Erythroblast (primary cell): ENCODE measurements at places on chromosomes 7 and 10.

GRCh38 chr10:12960334-12960898, 41.1 kb downstream of the CCDC3 start:
- DNase-seq, result no peak

DNA sequence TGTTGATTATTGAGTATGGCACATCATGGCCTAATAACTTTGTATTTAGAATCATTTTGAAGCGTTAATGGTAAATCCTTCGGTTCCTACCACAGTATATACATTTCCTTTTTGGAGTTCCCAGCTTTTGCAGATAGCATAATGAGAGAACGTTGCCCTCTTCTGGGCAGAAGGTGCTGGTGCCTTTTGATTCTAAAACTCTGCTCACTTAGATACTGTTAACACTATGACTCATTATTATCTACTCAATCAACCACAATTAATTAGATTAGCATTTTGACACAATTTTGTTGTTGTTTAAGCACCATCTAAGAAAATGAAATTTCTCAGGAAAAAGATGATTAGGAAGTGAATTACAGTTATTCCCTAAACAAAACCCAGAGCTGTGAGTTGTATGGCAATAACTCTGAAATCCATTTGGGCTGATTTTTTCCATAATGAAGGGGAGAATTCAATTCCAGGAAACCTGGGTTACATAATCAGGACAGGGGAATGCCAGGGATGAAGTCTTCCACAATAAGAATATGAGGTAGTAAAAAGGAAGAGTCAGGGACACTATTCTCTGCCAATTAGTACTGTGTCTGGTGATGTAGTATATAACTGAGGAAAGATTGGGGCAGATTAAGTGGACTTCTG, 11.5 kb upstream of the DLD start:
- peak; percentile 86 for DNase-seq

GRCh38 chr7:128387216-128388144, 22.3 kb downstream of the IMPDH1 start:
- peak; percentile 51 for DNase-seq

DNA sequence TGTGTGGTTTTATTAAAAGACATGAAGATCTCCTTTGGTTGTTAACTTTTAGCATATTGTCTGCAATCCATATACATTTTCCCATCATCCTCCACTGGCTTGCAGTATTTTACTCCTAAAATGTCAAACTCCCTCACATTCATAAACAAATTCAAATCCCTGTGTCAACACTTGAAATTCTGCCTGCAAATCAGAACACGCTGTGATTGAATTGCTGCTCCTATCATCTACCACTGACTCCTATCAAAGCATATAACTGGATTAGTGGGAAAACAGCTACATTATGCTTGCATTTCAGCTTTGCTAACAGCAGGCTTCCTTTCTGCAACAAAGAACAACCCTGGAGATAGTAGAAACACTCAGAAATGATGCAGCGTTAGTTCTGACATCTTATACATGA, 281.8 kb upstream of the HGF start:
- no peak for DNase-seq

- no peak for DNase-seq
These were observed 5.5 kb upstream of the OPN4 start for GRCh38 chr10:86648704-86649427.

DNA sequence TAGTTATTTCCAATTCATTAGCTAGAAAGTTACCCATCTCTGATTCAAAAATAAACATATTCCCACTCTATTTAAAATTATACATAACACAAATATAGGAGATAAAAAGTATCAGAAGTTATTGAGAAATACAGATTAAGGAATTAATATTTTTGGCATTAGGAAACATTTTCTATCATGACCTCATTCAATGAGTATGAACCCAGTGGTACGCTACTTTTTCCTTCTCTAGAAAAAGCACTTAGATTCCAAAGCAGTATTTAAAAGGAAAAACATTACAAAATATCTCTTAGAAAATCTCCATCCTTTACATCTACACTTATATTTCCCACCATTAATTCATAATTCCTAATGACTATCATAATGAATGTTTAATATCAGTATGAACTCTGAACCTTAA, 240.6 kb upstream of the GNAI1 start:
- DNase-seq, result no peak

GRCh38 chr7:94253686-94254085, 141.0 kb upstream of the COL1A2 start:
- no peak for DNase-seq

DNA sequence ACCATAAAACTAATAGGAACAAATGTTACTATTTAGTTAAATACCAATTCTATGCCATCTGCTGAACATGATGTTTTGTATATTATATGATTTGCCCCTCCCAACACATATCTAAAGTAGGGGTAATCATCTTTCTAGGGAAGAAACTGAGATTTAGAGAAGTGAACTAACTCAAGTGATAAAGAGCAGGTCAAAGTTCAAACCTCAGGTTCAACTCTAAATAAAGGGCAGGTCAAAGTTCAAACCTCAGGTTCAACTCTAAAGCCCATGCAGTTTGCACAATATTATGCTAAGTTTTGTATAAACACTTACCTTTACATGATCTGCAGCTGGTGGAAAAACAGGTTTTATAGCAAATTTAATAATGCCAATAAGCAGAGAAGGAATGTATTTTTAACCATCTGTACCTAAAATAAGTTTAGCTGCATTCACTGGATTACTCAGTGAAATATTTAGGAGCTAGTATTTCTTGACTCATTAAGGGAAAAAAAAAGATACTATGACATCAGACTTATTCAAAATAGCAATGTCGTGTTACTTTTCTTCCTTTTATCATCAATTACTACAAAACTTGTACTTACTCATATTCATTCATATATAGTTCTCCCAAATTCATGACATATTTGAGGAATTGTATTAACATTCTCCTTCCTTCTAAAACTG, 1194.3 kb upstream of the CELF2 start:
- no peak for DNase-seq

DNA sequence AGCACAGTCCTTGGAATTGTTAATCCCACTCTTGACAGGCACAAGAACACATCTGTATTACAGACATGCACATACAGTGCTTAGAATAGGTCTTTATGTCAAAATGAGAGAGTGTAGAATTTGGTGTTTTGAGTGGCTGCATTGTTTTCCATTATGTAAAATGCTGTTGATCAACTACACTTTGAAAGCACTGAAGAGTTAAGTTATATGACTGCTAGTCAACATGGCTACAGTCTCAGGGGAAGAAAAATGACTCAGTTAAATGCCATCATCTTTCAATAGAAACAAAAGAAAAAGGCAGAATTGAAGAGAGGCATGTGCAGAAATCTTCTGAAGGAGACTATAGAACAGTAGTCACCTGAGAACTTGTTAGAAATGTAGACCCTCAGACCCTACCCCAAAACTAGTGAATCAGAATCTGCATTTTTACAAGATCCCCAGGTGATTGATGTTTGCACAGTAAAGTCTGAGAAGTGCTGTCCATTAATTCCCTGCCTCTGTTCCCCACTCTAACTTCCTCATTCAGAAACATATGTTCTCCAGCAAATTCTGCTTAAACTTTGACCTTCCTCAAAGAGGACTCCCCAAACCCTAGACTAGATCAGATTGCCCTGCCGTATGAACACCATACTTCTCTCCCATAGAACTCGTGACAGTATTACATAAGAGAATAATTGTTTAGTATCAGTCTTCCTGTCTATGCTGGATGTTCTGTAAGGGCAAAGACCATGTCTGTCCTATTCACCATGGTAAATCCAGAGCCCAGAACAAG, 16.0 kb downstream of the SND1 start:
- DNase-seq, result no peak

DNA sequence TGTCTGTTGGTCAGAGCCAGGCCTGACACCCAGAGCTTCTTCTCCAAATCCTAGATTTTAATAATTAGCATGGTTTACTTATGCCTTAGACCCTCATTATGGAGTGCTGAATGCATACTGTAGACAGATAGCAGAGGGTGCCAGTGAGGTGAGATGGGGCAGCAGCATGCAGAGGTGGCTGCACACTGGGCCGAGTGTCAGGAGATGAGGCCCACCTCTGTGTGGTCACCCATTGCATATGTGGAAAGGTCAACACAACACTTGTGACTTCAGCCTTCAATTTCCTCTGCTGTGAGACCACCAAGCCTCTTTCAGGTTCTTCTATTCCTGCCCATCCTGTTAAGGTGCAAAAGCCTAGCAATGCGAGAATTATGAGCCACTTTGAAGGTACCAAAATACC, 39.7 kb upstream of the NMT2 start:
- DNase-seq, result no peak

DNA sequence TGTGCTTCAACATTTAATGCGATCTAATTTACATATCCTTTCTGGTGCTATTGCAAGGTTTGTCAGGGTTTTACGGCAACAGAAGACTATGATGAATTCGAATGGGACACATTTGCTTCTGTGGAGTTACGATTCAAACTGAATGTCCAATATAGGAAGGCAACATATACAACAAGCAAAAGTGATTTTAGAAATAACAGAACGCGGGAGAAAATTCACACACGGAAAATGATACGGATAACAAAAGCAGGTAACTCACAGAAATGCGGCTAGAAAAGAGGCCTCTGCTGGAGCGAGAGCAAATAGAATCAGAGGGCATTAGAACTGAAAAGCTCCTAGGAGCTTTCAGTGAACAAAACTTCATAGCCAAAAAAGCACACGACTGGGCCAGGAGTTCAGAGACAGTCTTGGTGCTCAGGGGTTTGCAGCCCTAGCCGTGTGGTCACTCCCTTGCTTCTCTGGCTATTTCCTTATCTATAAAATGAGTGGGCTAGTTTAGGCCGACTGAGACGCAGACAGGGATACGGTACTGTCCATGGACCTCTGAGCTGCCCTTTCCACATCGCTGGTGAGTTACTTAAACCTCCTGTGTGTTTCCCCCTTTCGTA, 557 bp upstream of the TAX1BP1 start:
- peak; percentile 87 for DNase-seq

GRCh38 chr10:49338604-49339003, 39.6 kb downstream of the C10orf71 start:
- no peak for DNase-seq

GRCh38 chr10:5975641-5976473, 1.5 kb downstream of the IL15RA start:
- peak; percentile 74 for DNase-seq

- no peak for DNase-seq
These were observed 43.8 kb downstream of the ETV1 start for GRCh38 chr7:13945670-13946069.

DNA sequence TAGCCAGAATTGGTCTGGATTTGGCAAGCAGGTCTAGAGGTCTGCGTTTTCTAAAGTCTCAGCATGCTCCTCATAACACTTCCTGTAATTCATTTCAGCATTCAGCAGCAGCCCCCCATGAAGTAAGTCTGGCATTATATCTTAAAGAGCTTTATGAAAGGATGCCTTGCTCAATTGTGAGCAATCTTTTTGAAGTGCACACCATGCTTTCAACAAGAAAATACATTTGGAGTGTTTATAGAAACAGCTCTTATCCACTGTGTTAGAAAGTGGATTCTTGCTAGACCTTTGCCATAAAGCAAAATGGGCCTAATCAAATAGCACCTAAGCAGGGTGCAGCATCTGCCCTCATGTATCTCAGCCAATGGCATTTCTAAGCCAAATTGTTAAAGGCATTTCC, 378.0 kb upstream of the AKR1E2 start:
- no peak for DNase-seq

- DNase-seq, result no peak
These were observed 73.2 kb downstream of the RNF216 start for GRCh38 chr7:5708271-5708670.

DNA sequence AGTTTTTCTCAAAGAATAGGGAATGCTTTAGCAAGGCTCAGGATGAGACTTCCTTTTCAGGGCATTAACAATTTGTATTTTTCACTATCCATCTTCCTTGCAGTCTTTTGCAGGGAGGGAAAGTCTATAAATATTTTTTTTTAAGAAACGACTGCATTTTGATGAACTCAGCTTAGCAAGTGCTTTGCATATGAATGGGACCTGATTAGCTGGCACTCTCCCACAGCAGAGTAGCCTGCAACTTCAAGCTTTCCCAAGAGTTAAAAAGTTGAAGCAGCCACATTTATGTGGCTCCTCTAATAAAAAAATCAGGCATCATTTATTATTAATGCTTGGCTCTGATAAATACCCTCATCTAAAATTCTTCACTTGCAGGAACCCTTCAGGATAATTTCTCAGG, 134.0 kb downstream of the GRID1 start:
- no peak for DNase-seq

DNA sequence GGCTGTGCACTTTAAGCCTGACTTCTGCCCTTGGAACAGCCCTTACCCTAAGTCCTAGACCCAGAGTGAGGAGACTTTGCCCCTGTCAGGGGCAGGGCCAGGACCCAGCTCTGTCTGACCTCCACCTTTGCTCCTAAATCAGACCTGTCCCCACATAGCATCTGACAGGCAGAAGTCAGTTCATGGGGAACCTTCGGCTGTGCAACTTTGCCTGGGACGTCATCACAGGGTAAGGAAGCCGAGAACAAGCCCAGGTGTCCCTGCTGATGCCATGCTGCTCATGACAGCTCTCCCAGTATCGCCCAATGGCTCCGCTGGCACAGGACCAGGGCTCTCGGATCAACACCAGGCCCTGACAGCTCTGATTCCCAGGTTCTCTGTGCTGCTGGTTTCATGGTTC, 55.4 kb downstream of the TNS3 start:
- DNase-seq, result no peak

DNA sequence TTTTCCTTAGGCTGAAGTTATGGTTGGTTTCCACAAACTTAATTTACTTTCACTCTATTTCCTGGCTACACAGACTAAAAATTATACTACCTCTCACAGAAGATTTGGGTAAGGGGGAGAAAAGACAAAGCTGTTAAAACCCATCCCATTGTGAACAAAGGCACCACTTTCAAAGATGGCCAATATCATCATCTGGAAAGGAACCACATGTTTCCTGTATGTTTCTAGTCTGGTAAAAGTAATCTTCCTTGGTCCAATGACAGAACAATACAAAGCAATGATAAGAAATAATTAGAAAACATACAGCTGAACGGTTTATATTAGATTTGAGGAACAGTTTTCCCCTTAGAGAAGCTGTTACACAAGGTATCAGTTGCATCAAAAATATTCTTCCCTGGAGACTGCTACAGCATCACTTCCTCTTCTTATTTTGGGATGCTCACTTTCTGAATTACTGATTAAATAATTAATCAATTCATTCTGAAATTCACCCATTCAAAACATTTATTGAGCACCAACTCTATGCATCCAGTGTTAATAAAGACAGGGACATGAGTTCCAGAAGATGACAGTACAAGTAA, 8.5 kb upstream of the SFR1 start:
- DNase-seq, result no peak

DNA sequence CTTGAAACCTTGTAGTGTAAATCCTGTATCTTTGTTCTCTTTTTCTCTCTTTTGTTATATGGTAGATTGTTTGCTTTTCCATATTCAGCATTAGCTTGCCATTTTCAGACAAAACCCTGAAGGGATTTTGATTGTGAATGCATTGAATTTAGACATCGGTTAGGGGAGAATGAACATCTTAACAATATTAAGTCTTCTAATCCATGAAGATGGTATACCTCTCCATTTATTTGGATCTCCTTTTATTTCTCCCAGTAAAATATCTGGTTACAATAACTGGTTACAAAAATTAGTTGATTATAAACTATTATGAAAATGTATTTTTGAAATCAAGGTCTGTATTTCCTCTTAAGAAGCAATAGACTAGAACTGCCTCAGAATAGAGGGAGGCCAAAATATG, 12.4 kb upstream of the SLK start:
- no peak for DNase-seq

GRCh38 chr10:69638642-69639041, 8.6 kb downstream of the FAM241B start:
- DNase-seq, result no peak

GRCh38 chr7:92633211-92633906, 43.2 kb upstream of the FAM133B start:
- peak; percentile 17 for DNase-seq
